ENCODE measurements at places on chromosomes 4 and X.

- DNase-seq = no peak
Measured at GRCh38 chr4:164252286-164252685, 501.6 kb upstream of the SMIM31 start.

DNA sequence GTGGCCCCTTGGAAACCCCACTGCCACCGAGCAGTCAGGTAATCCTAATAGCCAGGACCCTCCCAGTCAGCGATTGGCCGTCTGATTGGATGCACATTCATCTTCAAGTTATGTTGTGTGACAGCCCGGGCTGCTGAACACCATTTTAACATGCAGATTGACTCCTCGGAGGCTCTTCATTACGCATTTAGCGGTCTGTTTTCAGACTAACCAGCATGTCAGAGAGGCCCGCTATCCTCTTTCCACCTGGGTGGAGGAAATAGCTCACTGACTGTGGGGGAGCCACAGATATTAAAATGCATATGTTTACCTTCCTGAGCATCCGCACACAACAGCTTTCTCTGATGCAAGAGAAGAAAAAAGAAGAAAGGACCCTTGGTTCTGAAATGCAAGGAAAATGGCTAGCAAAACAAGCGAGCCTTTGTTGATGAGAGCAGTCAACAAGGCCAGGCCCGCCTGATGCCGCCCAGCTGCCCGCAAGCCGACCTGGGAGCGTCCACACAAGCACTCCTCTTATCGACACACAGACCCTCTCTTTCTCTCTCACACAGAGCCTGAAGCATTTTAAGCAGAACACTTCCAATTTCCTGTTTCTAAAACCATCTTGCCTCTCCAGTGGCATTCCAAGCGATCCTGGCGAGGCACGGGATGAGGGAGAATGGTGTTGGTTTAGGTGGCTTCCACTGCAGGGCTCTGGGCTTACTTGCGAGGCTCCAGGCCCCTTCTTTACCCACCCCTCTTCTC, 118.3 kb downstream of the MGST2 start:
- no peak for DNase-seq

DNA sequence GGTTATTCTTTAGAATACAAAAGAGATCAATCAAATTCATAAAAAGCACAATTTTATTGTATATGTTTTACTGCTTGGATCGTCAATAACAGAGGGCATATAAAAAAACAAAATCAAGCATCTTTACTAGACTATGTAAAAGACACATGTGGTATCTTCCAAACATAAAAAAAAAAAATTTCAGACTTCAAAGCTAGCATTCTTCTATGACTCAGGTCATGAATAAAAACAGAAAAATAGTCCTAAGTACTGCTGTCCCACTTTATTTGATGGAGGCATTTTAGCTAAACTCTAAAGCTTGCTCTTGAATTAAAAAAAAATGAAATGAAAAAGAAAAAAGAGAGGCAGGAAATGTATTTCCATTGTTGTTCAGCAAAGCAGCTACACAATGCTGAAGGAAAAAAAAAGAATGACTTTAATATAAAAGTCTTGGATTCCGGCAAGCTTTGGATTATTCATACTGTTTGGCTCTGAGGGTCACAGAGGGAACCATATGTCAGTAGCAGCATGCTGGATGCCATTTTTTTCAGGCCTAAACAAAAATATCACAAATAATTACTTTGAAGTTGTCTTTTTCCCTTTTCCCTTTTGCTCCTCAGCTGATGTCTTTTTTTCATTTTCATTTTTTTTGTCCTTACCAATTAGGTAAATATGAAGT, 249.1 kb upstream of the DIAPH2 start:
- no peak for DNase-seq

- no peak for DNase-seq
Measured at GRCh38 chr4:99205153-99205979, 13.7 kb downstream of the ADH6 start.

GRCh38 chr4:188107931-188108843, 1.2 kb downstream of the TRIML2 start:
- no peak for DNase-seq

DNA sequence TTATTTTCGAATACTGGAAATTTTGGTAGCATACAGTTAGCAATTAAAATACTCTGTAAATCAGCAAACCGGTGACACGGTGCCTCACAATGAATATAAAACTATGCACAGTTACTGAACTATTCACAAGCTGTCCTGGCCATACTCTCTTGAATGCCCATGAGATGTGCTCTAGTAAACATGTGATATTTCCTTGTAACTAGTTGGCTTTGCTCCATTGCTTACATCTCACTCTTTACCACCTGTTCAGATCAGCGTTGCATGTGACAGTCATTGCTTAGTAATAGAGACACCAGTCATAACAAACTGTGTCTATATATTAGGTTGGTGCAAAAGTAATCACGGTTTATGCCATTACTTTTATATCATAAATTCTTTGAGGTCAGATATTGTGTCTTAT, 897.9 kb upstream of the FTHL17 start:
- DNase-seq = no peak

DNA sequence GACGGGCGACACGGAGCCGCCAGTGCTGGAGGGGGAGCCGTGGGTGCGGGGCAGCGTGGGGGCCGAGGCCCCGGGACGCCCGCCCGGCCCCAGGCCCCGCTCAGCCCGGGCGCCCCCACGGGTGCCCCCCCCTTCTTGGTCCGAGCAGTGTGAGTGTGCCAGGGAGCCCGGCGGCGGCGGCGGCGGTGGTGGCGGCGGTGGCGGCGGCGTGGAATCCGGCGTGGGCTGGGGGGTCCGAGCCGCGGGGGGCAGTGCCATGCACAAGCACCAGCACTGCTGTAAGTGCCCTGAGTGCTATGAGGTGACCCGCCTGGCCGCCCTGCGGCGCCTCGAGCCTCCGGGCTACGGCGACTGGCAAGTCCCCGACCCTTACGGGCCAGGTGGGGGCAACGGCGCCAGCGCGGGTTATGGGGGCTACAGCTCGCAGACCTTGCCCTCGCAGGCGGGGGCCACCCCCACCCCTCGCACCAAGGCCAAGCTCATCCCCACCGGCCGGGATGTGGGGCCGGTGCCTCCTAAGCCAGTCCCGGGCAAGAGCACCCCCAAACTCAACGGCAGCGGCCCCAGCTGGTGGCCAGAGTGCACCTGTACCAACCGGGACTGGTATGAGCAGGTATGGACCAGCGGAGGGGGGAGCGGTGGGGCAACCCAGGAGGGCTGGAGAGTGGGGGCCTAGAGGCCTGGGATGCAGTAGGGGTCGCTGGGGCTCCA, 466 bp downstream of the DLG3 start:
- no peak for DNase-seq

DNA sequence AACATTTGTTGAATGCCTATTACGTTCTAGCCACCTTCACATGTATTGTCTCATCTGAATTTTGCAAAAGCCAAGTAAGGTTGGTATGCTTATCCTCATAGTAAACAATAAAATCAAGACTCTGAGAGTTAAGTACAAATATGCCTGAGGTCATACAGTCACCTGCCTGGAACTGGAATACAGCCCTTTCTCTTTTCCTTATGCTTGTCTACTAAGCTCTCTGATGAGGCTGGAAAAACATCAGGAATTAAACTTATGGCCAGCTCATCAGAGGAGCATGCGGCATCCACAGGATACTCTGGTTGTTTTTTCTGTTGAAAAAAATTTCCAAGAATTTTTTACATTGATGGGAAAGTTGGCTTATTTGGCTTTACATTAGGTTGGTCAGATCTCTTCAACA, 35.5 kb downstream of the NCAPG start:
- DNase-seq = no peak

DNA sequence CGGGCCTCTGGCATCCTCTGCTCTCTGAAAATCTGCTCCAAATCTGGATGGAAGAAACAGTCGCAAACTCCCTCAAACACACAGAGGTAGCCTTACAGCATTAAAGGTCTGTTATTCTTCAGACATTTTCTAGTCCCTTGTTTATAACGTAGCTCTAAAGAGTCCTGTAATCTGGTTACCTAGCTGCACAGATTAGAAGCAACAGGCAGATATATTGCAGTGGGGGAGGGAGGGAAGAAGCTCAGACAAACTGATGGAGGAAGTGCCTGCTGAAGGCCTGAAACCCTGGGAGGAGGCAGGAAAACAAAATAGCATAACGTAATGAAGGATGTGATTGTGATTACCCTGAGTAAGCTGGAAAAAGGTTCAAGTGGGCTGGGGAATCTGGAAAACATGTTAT, 39.4 kb downstream of the ZCCHC12 start:
- no peak for DNase-seq

DNA sequence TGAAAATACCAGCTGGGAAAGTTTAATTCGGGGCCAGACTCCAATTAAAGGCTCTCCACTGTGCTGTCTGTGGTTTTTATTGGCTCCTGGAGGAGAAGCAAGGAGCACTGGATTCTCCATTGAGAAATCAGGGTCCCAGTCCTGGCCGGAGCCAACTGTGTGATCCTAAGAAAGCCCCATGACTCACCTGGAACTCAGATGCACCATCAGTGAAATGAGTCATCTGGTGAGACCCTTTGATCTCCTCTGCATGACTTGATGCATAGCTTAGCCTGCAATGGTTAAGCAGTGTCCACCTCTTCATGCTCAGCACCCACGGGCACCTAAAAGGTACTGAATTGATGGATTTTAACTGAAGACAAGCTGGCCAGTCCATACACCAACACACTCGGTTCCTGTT, 119.2 kb upstream of the VCX3B start:
- DNase-seq = no peak

DNA sequence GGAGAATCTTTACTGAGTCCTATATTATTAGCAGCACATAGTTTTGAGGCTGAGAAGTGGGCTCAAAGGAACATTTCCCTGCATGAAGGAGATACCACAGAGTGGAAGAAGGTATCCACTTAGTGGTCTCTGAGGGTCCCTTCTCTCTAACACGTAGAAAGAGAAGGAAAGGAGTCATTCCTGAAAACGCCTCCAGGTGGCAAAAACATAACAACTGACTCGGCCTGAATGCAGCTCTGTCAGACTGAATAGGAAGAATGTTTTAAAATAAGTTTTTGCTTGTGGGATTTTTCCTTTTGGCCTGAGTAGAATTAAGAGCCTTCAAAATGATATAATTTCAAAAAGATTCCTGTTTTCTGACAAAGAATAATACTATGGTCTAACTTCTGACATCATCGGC, 23.3 kb downstream of the RPGR start:
- no peak for DNase-seq

DNA sequence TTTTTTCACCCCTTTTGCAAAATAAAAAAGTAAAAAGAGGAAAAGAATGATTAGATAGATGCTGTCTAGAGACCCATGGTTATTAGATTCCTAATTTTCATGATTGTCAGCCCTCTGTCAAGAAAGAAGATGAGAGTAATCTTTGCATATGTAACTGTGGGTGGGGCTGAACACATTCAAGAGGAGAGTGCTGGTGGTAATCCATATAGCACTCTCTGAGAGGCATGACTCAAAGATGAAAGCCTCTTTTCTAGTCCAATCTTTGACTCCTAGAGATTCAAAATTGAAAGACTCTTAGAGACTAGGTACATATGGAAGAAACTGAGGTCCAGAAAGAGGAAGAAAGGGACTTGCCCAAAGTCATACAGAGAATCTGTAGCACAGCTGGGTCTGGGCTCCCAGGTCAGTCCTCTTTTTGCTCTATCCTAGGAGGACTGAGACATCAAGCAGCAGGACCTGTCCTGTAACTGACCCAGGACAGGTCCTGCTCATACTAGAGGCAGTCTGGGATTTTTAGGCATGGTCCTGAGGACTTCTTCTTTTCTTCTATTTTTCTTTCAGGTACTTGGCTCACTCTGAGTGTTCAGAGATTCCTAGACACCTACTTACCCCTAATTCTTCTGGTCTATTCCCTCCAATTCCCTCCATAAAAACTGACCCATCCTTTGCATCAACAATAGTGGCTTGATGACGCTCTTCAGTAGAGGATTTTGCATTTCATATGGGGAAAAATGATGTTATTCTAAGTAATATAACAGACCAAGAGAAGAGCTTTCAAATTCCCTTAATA, 23.8 kb downstream of the VSIG4 start:
- no peak for DNase-seq

- no peak for DNase-seq
Measured at GRCh38 chrX:19554786-19555185, 39.5 kb upstream of the MAP3K15 start.

- DNase-seq = no peak
Measured at GRCh38 chr4:75633846-75634245, 3.5 kb upstream of the CDKL2 start.

All from NCI-H1105 treated with DMSO at 0.1 percent for 48 hours (cell line).